Hair follicle dermal papilla cell (primary cell): ENCODE measurements at places on chromosomes 5 and 9. TPM values are rescaled to one million over a fixed set of nuclear protein-coding genes. Genes with fewer than 3 reads are reported as not detected.

Gene FAM163B
- not detected in 2 replicates for total RNA-seq

Gene KIF27
- total RNA-seq, result 3.9 TPM in 2 replicates

Gene ABCA2
- 11.9 and 15.1 TPM in 2 replicates for total RNA-seq

Gene C9
- 0.16 and 0.24 TPM in 2 replicates for total RNA-seq

Gene ARHGEF37
- total RNA-seq, result 1.9 and 2.4 TPM in 2 replicates

Gene KIF4B
- total RNA-seq, result under 0.01 TPM in 1 of 2 replicates, not detected in the other

Gene DOK3
- total RNA-seq, result 1.9 and 3.9 TPM in 2 replicates

Gene GMCL2
- total RNA-seq, result not detected in 2 replicates

Gene ARL10
- total RNA-seq, result 14.9 and 18.5 TPM in 2 replicates

Gene SLCO6A1
- not detected in 2 replicates for total RNA-seq

Gene OMD
- total RNA-seq, result 8.0 and 16.2 TPM in 2 replicates

Gene CCL27
- not detected in 2 replicates for total RNA-seq

Gene PCDHA10
- total RNA-seq, result 0.32 and 0.85 TPM in 2 replicates

Gene NEURL1B
- total RNA-seq, result 0.65 and 0.97 TPM in 2 replicates

Gene SHISAL2B
- total RNA-seq, result not detected in 2 replicates

Gene CTXN3
- not detected in 2 replicates for total RNA-seq
